ENCODE measurements at places on chromosomes 5 and 9.

DNA sequence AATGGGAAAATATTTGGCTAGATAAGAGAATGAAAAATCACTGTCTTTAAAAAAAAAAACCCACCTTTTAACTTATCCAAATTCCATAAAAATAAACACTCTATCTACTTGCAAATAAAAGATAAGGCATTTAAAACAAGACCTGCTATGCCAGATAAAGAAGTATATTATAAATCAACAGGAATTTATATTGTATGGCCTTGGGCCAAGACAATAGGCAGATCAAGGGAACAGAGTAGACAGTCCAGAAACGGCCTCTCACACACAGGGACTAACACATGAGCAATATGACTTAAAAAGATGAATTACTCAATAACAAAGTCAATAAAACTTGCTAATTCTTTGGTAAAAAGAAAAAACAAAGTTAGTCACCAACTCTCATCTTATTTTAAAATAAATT lies 34.7 kb upstream of the ICE1 start:
- DNase-seq, result no peak

DNA sequence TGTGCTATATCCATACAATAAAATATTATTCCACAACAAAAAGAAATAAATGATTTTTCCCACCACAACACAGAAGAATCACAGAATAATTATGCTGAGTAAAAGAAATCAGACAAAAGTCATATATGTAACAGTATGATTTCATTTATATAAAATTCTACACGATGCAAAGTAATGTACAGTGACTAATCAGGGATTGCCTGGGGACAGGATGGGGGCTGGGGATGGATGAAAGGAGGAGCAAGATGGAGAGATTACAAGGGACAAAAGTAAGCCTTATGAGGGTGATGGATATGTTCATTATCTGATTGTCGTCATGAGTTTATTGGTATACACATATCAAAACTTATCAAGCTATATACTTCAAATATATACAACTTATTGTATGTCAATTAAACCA lies 154.0 kb downstream of the FBN2 start:
- no peak for DNase-seq

DNA sequence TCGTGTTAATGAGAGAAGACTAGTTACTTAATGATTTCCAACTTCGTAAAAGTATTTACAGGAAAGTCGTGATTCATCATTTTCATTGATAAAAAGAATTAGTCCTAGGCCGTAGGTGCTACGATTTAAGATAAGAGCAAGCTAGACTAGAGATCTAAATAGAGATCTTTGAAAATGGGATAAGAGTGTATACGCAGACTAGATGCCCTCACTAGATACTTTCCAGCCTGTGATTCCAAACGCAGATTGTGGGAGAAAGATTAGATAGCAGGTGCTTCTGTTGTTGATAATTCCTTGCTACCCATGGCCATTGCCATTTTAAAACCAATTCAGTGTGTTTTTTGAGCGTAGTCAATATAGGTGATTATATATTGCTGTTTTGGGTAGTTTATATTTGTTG lies 6.7 kb upstream of the SMIM15 start:
- no peak for DNase-seq

DNA sequence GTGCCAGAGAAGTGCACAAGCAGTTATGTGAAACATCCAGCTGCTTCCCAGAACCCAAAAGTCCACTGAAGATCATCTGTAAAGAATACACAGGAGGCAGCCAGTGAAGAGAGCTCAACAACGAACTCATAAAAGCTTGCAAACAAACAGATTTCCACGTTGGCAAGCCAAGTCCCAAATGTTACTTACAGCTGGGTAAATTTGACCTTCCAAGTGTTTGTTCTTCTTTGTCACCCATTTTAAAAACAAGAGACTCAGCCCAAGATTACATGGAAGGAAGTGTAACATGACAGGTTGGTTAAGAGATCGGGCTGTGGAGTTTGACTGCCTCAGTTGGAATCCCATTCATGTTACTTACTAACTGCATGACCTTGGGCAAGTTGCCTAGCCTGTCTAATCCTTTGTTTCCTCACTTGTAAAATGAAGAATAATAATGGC lies 174.9 kb upstream of the PAPPA start:
- DNase-seq, result no peak

DNA sequence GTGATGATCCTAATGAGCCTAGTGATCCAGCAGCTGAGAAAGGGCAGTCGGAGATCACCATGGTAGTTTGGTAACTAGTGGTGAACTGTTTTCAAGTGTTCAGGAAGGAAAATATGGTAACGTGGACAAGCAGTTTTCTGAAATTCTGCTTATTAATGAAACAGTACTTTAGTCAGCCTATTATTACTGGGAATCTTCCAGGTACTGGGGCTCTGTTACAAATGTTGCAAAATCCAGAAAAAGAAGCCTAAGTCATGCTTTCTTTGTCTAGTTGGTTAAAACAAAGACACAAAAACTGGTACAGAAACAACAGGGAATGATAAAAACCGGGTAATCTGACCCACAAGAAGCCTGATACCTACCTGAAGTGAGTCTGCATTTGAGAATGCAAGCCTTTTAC lies 18.2 kb downstream of the TTC23L start:
- no peak for DNase-seq

DNA sequence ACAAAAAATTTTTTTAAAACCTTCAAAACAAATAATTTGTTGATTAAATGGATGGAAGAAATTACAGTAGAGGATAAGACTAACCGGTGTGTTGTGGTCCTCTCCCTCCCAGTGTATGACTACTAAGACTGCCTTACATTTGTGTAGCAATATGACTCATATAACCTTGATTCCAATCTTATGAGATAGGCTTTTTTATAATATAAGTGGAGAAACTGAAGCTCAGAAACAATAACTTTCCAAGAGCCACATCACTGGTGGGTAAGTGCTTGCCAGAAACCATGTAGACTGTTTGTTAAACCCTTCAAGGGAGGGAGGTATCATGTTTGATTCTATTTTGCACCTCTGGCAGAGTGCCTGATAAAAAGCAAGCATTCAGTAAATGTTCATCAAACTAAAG lies 47.5 kb downstream of the NLN start:
- DNase-seq, result no peak

GRCh38 chr5:133780619-133781280 lies 168.4 kb upstream of the FSTL4 start:
- no peak for DNase-seq
